Posterior vena cava (tissue), 2 donors: ENCODE measurements at places on chromosomes 13 and 19. TPM values are rescaled to one million over a fixed set of nuclear protein-coding genes. Genes with fewer than 3 reads are reported as not detected.

DNA sequence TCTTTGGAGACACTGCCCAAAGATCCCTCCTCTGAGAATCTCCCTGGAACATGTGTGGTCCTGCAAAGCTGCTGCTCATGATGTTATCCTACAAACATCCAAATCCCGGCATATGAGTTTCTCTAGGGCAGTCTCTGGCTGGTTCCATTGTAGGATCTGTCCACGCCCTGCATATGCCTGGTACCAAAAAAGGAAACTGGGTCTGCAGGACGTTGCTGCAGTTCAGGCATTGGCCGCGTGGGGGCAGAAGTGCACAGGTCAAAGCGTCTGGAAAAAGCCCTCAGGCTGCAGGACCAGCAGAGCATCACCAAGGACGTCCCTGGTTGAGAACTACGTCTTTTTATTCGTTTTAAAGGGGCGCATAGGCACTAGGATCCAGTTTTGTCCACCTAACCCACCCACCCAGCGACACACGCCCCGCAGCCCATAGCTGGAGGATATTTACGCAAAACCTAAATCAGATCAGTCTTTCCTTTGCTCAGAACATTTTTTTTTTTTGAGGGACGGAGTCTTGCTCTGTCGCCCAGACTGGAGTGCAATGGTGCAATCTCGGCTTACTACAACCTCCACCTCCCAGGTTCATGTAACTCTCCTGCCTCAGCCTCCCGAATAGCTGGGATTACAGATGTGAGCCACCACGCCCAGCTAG is 12.9 kb upstream of the ZNF564 start:
- peak; percentile 97 for DNase-seq

- DNase-seq, result no peak
Measured at GRCh38 chr19:51293571-51294210, 17.8 kb upstream of the IGLON5 start.

DNA sequence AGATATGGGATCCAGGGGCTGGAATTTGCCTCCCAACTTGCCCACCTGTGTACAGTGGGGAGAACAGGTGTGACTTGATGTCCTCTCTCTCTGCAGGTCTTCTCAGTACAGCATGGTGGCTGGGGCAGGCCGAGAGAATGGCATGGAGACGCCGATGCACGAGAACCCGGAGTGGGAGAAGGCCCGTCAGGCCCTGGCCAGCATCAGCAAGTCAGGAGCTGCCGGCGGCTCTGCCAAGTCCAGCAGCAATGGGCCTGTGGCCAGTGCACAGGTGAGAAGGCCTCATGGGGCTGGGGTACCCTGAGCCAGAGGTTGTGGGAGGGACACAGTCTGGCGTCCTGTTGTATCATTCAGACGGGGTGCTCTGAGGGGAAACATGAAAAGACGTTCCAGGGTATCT is 3.0 kb downstream of the LENG8 start:
- no peak for DNase-seq

DNA sequence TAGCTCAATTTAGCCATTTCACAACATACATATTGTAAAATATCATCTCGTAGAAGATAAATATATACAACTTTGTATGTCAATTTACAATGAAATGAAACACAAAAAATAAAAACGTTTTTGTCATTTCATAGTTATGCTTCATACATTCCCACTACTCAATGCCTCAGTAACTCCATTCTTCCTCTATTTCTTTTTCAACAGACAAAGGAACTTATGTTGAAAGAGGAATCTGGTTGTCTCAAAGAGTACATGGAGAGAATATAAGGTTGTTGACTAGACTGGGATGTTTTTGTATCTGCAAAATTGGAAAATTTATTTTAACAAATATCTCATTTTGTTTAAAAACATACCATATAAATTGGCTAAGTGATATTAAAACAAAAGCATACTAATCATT is 12.8 kb downstream of the KCTD12 start:
- DNase-seq, result no peak

Gene IGFLR1
- total RNA-seq, result 4.3 TPM
